ENCODE measurements at places on chromosomes 16 and 17.

DNA sequence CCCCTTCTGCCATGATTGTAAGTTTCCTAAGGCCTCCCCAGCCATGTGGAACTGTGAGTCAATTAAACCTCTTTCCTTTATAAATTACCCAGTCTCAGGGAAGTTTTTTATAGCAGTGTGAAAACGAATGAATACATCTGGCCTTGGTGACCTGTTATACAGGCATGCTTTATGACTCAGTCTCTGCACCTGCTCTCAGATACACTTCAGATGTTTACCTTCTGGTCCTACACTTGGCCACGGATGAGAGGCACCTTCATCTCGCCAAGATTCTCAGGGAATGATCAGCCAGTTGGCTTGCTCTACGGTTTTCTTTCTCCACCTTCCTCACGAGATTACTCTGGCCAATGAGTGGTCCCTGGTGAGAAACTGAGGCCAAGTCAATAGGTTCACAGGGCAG is 304.7 kb downstream of the CA10 start:
- DNase-seq: no peak

DNA sequence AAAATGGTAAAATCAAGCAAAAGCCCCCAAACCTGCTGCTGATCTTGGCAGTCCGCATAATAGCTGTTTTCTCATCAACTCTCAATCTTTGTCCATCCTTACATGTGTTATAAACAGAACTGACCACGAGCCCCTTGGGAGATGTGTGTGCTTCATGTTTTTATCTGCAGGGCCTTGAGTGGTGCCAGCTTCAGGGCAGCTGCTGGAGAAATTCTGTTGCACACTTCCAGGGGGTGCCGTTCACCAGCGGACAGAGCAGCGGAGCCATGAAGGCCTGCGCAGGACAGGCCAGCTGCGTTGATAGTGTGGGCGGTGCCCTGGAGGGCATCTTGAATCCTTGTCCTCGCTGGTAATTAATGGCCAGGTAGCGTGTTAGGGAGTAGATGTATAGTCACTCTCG is 20.1 kb downstream of the MPRIP start:
- no peak for DNase-seq

GRCh38 chr17:45123076-45123770 is 9.1 kb downstream of the PLCD3 start:
- DNase-seq: no peak

DNA sequence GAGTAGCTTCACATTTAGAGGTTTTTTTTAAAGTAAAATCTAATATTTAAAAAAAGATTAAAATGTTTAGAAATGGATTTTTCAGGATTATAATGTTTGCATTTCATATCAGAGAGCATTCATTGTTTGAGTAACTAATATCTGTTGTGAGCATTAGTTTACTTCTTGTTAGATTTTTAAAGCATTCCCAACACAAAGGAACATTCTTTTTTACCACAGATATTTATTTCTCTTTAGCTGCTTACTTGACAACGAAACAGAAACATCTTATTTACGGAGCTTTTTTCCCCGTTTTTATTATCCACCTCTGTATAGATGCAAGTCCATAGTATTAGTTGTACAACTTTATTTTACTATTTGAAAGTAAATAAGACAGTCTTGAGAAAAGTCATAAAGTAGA is 53.0 kb downstream of the NFAT5 start:
- no peak for DNase-seq

DNA sequence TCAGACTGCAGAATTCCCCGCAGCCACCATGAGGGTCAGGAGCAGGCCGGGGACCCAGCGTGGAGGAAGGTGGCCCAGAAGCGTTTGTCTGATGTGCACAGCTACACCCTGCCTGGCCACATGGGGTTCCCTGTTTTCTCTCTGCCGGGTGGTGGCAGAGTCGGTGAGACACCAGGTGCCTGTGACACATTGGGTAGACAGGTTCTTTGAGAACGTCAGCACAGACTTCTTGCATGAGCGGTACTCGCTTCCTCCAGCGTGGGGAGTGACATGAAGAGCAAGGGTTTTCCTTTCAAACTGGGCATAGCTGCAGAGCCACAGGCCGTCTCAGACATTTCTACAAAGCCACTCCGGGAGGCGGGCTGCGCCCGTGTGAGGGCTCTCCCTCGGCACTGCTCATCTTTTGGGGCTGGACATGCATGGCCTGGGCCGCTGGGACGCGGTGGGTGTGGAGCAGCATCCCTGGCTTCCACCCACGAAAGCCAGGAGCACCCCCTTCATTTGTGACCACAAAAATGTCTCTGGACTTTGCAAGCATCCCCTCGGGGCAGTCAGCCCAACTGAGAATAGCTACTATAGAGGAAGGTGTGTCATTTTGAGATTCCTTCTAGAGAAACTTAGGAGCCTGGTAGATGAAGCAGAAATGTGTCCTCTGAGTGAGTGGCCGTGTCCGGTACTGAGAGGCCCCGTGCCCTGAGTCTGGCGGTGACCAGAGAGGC is 26.0 kb downstream of the NME3 start:
- DNase-seq: no peak

DNA sequence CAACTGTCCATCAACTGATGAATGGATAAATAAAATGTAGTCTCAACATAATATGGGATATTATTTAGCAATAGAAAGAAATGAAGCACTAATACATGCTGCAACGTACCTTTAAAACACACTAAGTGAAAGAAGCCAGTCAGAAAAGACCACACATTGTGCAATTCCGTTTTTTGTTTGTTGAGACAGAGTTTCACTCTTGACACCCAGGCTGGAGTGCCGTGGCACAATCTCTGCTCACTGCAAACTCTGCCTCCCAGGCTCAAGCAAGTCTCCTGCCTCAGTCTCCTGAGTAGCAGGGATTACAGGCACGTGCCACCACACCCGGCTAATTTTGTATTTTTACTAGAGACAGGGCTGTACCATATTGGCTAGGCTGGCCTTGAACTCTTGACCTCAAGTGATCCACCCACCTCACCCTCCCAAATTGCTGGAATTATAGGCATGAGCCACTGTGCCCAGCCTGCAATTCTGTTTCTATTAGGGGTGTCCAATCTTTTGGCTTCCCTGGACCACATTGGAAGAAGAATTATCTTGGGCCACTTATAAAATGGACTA is 40.1 kb downstream of the SCNN1B start:
- no peak for DNase-seq

- DNase-seq: no peak
These were observed 57.8 kb downstream of the USP43 start for GRCh38 chr17:9702914-9703780.

- no peak for DNase-seq
These were observed 5.6 kb upstream of the NPTX1 start for GRCh38 chr17:80482058-80482318.

DNA sequence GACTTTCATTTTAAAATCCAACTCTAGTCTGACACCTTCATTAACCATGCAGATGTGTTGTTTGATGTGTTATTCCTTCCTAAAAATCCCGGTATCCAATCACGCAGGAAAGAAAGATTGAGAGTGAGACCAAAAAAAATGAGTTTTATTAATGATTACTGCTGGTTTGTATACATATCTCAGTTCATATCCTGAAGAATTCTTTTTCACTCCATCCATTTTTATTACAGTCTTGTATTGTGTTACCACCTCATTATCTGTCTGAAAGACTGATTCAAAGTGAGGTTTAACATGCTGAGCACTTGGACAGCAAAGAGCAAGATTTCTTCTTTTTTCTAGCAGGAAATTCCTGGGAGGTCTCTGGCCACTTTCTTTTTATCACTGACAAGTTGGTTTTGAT is 268.3 kb downstream of the CDH11 start:
- no peak for DNase-seq

DNA sequence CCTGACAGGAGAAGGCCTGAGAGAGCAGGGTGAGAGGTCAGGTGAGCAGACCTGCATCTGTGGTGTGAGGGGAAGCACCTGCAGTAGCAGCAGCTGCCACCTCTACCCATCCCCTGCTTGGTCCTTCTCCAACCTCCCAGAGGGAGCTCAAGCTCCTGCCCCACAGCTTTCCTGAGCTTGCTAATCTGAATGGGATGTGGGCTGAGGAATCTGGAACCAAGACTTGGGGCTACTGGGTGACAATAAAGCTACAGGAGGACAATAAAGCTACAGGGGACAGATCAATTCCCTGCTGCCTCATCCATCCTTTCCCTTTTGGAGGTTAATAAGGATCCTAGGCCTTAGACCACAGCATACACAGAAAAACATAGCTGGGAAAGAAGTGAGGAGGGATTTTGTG is 4.9 kb upstream of the TBX4 start:
- no peak for DNase-seq

GRCh38 chr16:1290860-1291575 is 18.4 kb upstream of the UBE2I start:
- DNase-seq: no peak

- DNase-seq: no peak
These were observed 2.5 kb upstream of the SLC13A2 start for GRCh38 chr17:28470914-28471366.

GRCh38 chr16:29820271-29820701 is at the start of gene MVP:
MVP (plus strand) TSS chr16:29820462; CDS start chr16:29830550, 10,088 bp downstream.
- peak; percentile 73 for DNase-seq

GRCh38 chr17:51371732-51372151 is 111.4 kb downstream of the UTP18 start:
- DNase-seq: no peak

DNA sequence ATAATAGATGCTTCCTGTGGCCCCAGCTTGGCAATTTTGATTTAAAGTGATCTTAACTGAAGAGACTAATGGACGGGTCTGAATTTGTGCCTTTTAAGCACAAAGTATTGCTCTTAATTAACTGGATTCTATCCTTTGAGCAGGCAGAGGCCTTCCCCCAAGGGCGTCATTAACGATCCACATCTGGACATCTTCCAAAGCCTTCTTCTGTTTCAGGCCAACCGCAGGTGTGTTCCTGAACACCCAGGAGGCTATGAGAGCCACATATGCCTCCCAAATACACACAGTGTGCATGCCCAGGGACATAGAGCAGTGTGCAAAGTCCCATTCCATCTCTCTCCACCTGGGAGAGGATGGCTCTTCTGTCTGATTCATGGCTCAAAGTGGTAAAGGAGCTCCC is 42.3 kb downstream of the MAPT start:
- DNase-seq: no peak

DNA sequence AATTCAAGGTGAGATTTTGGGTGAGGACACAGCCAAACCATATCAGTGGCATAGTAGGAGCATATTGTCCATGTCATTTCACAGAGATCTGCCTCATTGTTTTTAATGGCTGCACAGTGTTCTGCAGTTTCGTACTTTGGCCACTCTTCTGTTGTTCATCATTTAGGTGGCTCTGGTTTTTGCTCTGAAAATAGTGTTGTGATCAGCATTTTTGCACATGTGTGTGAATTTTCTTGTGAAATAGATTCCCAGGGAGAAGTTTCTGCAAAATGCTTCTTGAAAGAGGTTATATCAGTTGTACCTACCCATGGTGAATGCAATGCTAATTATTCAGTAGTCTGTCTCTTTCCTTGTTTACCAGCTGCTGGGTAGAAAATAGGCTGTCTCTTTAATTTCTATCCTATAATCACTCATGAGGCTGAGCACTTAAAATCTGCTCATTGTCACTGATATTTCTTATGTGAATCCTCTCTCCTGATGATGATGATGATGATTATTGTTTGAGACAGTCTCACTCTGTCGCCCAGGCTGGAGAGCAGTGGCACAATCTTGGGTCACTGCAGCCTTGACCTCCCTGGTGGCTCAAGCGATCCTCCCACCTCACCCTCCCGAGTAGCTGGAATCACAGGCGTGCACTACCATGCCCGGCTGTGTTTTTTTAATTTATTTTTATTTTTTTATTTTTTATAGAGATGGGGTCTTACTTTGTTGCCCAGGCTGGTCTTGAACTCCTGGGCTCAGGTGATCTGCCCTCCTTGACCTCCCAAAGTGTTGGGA is 10.5 kb downstream of the LCMT1 start:
- DNase-seq: no peak

DNA sequence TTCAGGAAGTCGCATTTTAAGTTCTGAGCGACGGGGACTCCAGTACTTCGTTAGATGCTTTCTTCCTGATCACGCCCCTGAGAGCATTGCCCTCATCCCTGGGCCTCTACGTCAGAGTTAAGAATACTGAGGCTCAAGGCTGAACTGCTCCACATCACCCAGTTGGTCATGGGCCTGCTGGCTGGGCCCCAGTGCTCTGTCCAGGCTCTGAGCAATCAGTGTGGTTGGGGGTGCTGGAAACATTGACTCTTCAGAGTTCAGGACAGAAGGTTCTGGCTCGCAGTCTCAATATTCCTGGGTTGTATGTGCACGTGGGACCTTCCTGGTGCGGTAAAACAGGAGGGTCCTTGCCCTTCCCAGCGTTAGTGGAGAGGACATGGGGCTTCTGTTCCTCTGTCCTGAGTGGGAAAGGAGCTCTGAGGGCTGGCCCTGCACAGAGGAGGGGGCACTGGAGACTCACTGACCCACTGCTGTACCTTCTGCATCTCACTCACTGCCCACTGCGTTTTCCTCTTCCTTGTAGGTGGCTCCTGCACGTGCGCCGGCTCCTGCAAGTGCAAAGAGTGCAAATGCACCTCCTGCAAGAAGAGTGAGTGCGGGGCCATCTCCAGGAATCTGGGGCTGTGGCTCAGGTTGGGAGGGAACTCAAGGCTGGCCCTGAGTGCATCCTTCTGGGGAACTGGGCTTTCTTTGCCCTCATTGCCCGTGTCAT is 518 bp downstream of the MT1E start:
- DNase-seq: no peak

GRCh38 chr17:11486868-11487310 is 111.4 kb upstream of the DNAH9 start:
- no peak for DNase-seq

DNA sequence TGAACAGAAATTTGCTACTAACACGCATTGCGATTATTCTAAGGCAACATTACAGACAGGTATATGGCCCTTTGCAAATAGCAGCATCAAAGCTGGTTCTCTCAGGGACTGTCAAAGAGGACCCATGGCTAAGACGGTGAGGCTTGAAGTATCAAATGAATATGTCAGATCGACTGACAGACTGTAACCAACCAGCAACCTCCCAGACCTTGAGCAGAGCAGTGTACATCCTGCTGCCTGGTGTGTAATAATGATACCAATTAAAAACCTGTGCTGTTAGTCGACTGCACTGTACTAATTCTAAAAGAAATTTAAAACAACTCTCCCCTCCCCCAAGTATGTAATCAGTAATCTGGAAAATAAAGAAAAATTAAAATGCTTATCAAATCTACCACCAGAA is 35.9 kb upstream of the GHDC start:
- DNase-seq: no peak

GRCh38 chr17:27256225-27257030 is 37.5 kb upstream of the WSB1 start:
- DNase-seq: no peak
